ENCODE measurements at places on chromosomes 6 and 20.

- DNase-seq = no peak
Observed at GRCh38 chr6:835476-836160, 142.7 kb upstream of the EXOC2 start.

- DNase-seq = peak; percentile 85
Observed at GRCh38 chr6:41733707-41734665, 1.4 kb downstream of the TFEB start.

GRCh38 chr6:168385037-168385759, 55.8 kb upstream of the SMOC2 start:
- DNase-seq = no peak

DNA sequence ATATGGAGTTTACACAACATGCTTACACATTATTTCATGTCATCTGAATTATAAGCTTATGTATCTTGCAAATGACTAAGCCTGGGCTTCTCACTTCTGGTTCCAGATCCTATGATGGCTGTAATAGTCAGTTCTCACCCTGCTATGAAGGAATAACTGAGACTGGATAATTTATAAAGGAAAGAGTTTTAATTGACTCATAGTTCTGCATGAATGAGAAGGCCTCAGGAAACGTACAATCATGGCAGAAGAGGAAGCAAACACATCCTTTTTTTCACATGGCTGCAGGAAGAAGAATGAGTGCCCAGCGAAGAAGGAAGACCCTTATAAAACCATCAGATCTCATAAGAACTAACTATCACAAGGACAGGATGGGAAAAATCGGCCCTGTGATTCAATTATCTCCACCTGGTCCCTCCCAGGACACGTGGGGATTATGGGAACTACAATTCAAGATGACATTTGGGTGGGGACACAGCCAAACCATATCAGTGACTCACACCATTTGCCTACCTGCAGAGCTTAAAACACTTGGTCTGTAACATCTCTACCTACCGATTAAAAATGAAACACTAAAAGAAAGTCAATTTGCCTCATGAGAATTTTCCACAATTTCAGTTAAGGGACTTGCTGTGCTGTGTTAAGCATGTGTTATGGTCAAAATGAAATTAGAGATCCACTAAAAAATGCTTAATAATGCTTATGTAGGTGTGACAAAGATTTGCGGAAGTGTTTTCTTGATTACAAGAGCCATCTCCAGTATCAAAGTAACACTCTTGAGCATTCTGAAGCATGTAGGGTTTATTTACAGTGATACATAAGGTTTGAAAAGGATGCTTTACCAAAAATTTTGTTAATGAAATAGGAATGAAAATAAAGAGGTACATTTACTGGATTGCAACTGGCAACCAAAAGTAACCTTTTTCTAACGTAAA, 2.2 kb upstream of the RWDD1 start:
- no peak for DNase-seq

GRCh38 chr6:57317060-57317943, at the start of gene PRIM2:
Gene PRIM2 (plus strand): TSS chr6:57317630. CDS start chr6:57318446, 816 bp downstream.
- peak; percentile 77 for DNase-seq

DNA sequence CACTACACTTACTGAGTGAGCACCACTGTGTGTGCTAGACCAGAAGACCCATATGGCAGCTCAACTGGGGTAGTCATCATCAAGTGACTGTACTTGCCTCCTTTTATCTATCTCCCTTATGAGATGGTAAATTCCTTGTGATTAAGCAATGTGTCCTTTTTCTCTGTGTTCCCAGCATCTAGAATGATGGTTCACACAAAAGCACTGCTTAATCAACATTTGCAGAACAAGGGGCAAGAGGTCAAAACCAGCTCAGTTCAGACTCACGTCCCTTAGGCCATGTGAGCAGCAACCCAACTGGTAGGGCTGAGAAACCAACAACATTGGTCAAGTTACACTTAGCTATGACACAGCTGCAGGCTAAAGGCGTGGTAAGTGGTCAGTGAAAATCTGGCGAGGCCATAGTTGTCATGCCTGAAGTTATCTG, 10.0 kb downstream of the TRAM2 start:
- no peak for DNase-seq

DNA sequence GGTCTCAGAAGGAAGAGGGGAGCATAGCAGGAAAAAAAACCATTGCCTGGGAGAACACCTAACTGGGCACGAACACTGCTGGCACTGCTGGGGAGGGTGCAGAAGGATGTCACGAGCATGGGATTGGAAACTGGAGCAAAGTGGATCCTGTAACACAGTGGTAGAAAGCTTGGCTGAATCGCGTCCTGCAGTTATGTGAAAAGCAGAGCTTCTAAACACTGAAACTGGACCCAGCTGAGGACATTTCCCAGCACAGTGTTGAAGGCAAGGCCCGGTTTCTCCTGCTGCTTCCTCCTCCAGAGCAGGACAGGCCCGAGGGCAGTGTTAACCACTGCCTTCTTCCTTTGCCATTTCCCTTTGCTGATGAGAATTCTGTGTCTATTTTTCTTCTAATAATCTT, 6.7 kb downstream of the APMAP start:
- DNase-seq = no peak

DNA sequence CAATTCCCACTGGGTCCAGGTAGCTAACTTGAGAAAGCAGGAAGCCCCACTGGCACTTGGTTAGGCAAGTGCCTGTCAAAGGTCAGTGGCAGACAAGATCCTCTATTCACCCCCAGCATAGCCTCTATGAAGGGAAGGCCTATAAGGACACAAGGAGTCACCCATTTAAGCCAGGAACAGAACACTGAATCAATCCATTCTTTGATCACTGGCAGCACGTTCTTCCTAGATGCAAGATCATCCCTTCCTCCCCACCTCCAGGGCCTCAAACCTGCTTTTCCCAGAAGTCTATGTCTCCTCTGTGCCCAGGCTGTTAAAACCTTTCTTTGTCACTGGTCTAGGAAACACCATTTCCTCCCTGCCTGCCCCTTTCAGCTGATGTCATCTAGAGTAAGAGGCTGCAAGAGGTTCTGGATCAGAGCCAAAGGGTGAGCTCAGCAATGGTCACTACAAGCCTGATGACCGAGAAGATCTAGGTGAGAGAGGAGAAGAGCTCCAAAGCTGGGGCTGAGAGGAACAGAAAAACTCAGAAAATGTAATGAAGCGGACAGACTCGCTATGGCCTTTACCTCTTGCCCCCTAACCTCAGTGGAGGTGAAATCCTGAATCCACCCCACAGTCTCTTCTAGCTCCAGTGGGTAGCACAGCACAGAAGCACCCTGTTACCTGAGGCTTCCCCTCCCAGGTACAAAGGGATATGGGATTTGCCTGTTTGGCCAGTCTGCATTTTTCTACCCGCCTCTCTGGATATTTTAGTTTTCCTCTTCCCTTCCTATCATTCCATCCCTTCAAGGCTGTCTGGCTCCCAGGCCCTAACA, 1.8 kb downstream of the GTPBP2 start:
- no peak for DNase-seq

GRCh38 chr20:61801857-61802442, 263.7 kb downstream of the TAF4 start:
- DNase-seq = no peak

- no peak for DNase-seq
Observed at GRCh38 chr6:30155520-30156261, 5.3 kb downstream of the TRIM10 start.

GRCh38 chr20:19784511-19785172, 26.6 kb downstream of the RIN2 start:
- peak; percentile 17 for DNase-seq

DNA sequence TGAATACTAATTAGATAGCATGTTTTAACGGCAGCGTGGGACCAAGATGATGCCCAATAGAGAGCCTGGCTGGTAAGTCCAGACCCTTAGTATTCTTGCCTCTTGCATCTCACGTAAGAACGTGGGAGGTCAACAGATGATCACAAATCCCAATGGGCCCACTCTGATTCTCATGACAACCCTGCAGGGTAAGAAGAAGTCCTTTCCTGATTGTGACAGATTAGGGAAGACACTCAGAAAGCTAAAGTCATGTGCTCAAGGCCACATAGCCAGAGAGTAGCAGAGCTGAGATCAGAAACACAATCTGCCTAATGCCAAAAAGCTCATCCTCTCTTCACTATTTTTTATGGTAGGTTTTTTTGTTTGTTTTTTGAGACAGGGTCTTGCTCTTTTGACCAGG, 103.8 kb downstream of the RALGAPA2 start:
- DNase-seq = no peak

DNA sequence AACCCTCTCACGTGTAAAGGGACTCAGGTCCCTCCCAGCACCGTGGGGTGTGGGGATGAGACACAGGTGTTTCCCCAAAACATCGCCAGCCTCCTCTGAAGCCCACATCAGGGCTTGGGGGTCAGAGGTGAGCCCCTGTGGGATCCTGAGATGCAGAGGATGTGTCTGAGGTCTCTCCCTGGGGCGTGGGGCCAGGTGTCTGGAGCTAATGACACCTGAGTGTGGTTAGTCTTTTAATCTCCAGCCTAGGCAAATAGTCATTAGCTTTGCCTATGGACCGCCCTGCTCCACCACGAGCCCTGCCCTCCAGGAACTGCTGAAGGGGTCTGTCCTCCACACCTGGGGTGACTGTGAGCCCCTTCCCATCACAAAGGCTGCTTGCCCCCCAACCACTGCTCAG, 1.7 kb downstream of the SRMS start:
- no peak for DNase-seq

- DNase-seq = no peak
Observed at GRCh38 chr6:70601014-70601413, 34.3 kb downstream of the SDHAF4 start.

Data from immature natural killer cell (primary cell).